NCI-H1092 treated with DMSO at 0.1 percent for 48 hours (cell line): ENCODE measurements at places on chromosomes 16 and 17.

GRCh38 chr17:15516150-15516549 is 47.1 kb downstream of the TVP23C start:
- DNase-seq = no peak

DNA sequence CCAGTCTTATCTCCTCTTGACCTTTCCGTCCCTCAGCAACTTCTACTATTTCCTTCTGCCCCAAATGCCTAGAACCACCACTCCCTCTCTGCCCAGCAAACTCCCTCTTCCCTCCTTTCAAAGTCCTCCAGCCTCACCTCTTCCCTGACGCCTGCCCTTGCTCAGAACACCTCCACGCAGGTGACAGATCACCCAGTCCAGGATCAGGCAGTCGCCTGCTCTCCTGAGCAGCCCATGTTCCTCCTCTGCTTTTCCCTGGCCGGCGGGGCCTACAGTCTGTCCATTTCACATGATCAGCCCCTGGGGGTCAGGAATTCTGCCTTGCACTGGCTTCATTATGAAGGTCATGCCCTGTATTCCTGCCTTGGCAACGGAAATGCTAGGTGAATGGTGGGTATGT is 422 bp downstream of the CD300LF start:
- DNase-seq = no peak

DNA sequence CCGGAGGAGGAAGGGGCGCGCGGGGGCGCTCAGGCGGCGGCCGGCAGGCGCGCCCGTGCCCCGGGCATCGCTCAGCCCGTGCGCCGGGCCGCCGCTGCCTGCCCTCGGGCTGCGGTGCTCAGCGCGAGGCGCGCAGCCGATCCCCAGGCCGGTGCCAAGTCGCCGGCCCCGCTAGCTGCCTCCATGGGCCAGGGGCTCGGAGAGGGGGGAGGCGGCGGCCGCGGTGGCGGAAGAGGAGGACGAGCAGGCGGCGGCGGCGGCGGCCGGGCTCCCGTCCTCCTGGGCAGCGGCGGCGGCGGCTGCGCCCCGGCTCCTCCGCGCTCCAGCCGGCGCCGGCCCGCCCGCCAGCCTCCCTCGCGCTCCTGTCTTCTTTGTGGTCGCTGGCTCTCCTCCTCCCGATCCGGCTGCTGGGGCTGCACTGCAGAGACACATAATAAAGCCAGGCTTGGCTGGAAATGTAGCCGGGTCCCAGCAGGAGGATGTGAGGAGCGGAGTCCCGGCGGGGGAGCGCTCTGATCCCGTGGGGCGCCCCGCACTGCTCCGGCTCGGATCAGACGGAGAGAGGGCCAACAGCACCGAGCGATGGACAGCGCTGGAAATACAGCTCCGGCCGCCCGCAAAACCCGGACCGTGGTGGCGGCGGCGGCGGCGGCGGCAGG is 889 bp upstream of the ZNF423 start:
- peak; percentile 74 for DNase-seq

GRCh38 chr17:78144736-78145641 is 1.2 kb upstream of the C17orf99 start:
- no peak for DNase-seq

DNA sequence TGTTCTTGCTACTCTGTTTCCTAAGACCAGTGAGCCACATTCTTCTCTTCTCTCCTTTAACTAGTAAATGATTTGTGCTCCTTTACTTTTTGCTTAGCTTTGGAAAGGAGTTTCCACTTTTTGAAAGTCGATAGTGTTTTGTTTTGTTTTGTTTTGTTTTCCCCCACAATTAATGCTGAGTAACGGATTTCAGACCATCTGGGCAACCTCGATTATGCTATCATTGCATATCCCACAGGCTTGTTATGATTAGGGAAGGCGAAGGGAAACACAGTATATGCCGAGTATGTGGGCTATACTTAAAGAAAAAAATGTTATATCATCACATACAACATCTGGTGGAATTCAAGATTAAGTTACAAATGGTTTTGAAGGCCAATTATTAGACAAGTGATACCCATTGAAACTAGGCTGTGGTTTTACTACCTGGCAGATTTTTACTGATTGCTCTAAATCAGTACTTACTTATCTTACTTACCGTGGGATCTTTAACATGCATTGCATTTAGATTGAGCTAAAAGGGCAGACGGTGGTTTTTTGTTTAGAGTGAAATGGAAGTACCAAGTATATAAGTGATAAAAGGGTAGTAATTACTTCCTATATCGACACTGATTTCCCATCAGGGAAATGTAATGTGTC is 361.3 kb upstream of the SOX9 start:
- no peak for DNase-seq

- DNase-seq = no peak
These were observed 331.4 kb upstream of the WSB1 start for GRCh38 chr17:26962255-26963162.

GRCh38 chr16:8552487-8553221 is 37.7 kb downstream of the TMEM114 start:
- no peak for DNase-seq

DNA sequence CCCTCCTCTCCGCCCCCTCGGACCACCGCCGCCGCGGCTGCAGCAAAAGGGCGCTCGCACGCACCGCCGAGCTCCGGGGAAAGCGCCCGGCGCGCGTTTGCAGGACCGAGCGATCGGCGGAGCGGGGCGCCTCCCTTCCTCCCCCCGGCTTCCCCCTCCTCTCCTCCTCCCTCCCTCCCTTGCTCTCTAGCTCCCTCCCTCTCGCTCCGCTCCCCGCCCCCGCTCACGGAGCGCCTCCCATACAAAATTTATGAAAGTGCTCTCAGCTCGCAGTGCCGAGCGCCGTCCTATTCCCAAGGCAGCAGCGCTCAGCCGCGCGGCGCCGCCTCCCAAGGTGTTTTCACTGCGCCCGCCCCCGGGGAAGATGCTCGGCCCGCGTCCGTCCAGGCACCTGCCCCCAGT is at the start of gene RTN4RL1:
Gene RTN4RL1 (minus strand): TSS at position 115 of the 402 bp plus-strand sequence. CDS start 469 bp downstream, outside the sequence.
- DNase-seq = peak; percentile 53

DNA sequence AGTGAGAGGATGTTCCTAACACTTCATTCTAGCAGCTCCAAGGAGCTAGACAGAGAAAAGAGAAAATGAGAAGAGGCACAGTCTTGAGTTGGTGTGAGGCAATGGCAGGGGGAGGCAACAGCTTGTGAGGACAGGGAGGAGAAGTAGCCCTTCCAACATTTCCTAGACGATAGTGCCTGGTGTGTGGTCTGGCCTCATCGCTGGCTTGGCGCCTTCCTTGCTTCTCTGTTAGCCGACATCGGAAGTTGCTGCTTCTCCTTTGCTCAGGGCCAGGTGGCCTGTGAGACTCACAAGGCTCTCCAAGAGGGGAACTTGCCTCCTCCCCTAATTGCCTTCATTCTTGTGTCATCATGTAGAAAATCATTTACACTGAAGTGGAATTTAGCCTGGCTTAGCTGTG is 208.7 kb downstream of the MAP2K4 start:
- DNase-seq = no peak

DNA sequence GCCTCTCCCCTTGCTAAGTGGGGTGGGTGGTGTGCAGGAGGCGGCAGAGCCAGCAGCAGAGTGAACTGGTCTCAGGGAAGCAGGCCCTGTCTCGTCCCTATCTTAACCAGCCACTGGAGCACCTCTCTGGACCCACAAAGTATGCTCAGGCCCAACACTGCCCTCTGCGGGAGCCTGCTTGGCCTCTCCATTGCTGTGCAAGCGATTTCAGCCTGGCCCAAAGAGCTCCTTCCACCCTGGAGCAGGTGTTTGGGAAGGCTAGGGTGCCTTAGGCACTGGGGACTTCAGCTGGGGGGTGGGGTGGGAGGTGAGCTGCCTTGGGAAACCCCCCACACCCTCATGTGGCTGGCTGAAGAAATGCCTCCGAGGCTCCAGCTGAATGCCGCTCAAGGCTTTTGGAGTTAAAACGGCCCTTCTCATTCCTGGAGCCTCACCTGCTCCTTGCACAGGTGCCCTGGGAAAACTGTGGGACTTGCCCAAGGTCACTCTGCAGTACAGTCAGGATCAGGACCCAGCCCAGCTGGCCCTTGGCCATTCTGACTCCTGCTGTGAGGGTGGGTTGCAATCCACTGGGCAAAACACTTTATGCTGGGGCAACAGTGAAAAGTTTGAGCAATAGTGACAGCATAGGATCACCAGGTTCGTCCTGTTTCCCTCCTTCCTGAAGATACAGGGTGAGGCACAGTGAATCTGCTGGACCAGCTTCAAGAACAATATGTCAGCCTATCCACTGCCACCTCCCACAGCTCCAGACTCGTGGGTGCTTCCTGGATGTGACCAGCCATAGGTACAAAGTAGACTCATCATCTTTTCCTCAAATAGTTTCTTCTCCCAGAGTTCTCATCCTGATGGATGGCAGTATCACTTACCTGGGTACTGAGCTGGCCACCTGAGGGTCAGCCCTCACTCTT is 5.9 kb upstream of the UBE2O start:
- peak; percentile 31 for DNase-seq

DNA sequence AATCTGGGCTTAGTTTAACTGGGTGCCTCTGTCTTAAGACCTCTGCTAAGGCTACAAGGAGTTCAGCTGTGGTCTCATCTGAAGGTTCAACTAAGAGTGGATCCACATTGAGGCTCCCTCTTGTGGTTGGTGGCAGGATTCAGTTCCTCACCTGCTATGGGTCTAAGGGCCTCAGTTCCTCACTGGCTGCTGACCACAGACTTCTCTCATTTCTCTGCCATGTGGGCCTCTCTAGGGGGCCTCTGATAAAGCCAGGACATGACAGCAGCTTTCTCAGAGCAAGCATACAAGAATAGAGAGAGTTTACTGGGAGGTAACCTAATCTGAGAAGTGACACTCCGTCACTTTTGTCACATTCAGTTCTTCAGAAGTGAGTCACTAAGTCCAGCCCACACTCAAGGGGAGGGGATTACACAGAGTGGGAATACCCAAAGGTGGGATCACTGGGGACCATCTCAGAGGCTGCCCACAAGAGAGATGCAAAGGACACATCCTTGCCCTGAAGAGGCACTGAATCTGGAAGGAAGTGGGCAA is 19.2 kb upstream of the ABAT start:
- DNase-seq = no peak

DNA sequence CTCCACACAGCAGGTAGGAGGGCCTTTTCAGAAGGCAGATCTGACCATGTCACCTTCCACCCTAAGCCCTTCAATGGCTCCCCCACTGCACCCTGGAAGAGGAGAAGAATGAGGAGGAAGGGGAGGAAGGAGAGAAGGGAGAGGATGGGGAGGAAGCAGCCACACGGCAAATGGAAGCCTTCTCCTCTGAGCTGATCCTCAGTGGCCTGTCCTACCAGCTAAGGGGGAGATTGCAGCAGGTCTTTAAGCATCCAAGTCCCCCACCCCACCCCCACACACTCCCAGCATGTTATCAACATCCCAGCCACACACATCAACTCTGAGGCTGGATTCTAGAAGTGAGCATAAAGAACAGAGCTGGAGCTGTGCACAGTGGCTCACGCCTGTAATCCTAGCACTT is 46.2 kb upstream of the RBFOX3 start:
- no peak for DNase-seq

- DNase-seq = peak; percentile 19
These were observed 10.0 kb downstream of the GPR179 start for GRCh38 chr17:38333635-38334295.

DNA sequence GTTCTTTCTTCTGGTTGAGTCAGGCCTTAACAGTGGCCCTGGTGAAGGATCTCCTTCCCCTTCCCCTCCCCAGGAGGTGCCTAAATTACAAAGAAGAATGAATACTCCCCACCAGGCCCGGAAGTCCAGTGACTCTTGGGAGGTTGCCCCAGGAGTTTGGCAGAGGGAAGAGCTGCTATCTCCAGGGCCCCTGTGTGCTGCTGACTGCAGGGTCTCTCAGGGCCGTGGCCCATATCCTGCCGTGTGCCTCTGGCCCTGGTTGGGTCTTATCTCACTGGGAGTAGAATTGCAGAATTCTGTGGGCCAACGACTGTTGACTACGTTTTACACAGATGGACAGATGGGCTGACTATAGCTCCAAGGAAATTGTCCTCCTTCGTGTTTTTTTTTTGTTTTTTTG is 28.0 kb downstream of the AKAP1 start:
- DNase-seq = no peak

DNA sequence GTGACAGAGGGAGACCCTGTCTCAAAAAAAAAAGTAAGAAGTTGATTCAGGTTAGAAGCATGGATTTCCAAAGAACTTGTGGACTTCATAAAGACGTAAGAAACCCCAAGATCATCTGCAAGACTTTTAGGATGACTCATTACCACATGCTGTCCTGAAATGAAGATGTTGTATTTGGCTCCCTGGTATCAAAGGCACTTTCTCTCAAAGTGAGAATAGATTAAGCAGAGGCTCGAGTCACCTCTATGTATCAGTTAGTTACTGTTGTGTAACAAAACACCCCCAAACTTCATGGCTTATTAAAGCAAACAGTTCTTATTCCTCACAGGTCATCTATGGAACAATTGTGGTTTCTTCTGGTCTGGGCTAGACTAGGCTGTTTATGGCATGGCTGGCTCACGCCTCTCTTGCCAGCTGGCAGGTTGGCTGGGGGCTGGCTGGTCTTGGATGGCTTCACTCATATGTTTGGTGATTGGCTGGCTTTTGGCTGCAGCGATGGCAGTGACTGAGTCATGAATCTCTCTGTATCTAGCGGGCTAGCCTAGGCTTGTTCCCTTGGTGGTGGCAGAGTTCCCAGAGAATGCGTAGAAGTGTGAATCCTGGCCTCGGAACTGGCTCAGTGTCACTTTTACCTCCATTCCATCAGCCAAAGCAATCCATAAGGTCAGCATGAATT is 60.4 kb upstream of the MSI2 start:
- DNase-seq = no peak

GRCh38 chr16:24873028-24873427 is 27.3 kb downstream of the SLC5A11 start:
- DNase-seq = no peak

DNA sequence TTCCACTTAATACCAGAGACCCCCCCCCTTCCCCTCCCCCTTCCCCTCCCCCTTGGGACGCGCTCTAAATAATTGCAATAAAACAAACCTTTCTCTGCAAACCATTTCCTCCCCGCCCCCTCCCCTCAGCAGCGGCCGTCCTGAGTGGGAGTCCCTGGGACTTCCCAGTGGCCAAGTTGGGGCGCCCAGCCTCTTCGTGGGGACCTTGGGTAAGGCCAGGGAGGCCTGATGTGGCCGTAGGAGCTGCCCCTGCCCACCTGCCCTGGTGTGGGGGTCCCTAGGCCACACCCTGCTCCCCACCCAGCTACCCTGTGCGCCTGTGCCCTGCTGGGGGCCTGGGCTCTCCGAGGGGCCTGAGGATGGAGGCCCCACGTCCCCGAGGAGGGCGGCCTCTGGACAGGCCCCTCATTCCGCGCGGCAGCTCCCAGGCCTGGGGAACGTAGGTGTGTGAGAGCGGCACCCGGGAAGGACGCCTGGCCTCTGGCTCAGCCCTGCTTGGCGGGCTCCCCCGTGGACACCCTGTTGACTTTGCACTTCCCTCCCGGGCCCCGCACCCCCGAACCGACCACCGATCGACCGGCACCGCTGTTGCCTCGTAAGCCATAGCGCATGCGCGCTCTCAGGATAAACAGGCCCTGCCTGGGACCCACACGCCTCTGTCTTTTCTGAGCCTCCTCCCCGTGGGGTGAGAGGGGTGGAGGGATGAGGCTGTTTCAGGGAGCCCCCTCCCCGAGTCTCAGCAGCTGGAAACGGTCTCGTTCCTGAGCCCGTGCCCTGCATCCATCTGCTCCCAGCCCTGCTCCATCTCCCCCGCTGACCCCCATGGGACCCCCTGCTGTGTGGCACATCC is 9.0 kb downstream of the NTHL1 start:
- no peak for DNase-seq

GRCh38 chr16:29988346-29989075 is 6.9 kb downstream of the HIRIP3 start:
- no peak for DNase-seq
